T-helper 1 cell (primary cell): ENCODE measurements at places on chromosomes 4 and X.

DNA sequence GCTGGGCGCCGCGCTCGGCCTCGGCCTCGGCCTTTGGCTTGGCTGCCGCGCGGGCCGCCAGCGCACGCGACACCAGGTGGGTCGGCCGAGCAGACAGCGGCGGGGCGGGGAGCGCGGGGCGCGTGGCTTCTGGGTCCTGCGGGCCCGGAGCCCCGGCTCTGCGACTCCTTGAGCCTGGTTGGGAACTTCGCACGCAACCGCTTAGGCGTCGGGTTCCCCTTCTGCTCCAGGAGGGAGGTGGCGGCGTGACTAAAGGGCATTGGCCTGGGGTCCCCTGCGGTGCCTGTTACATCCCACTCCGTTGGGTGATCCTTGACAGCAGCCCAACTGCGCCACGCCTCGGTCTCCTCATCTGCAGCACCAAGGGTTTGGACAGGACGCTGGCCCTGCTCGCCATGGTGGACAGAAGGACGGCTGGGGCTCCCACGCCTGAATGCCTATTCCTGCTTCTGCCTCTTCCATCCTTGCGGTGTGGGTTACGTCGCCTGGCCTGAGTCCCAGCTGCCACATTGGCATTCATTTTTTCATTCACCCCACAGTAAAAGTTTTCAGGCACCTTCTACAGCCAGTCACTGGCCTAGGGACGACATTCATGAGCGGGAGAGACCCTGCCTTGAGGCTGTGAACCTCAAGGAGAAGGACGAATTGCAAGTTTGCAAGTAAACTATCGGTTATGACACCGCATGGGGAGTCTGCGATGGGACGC lies 631 bp downstream of the EVC start:
- DNase-seq: no peak

- no peak for DNase-seq
Observed at GRCh38 chr4:99649208-99649607, 8.4 kb downstream of the C4orf54 start.

GRCh38 chr4:151297170-151297569 lies 20.2 kb downstream of the PRSS48 start:
- no peak for DNase-seq

DNA sequence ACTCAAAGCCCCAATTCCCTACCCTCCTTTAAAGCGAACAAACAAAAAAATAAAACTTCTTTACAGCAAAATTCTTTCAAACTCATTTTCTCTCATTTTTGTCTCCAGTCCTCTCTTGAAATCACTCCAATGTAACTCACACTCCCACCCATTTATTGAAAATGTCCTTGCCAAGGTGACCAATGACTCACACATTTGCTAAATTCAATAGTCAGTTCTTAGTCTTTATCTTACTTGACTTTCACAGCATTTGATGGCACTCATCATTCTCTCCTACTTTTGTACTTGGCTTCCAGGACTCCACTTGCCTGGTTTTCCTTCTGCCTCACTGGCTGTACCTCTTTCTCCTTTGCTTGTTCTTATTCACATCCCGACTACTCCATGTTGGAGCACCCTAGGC lies 19.9 kb downstream of the CC2D2A start:
- no peak for DNase-seq

DNA sequence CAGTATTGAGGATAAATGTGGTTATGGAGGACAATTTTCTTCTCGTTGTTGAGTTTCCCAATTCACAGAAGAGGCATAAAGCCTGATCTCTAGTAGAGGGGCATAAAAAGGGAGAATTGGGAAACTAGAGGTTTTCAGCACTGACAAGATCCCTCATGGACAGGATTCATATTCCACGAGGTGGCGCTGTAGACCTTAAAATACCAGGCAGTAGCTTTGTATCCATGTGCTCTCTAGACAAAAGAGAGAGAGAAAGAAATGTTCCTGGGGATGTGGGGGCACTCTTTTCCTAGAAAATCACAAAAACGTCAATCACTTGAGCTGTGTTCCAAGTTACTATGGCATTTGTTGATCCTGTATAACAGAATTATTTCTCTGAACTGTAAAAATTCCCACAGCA lies 128.3 kb downstream of the MAGEE1 start:
- no peak for DNase-seq

- DNase-seq: no peak
Observed at GRCh38 chrX:69024161-69024736, 141.0 kb downstream of the PJA1 start.

DNA sequence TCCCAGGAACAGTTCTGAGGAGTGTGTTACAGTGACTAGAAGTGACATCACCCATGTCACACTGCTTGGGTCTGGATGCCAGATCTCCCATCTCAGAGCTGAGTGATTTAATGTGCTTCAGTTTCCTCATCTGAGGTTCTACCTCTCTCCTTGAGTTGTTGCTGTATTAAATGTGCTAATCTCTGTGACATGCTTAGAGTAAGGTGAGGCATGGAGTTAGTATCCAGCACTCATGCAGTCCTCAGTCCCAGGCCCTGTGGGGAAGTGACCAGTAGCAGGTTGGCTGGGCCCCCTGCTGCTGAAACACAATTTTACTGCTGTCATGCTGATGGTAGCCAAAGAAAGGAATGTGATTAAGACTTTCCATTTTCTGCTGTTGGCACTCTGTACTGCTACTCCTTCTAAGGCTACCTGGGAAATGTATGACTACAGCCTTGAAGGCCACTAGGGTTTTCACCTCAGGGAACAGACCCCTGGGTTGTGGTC lies 639.6 kb downstream of the MID1IP1 start:
- peak; percentile 10 for DNase-seq

GRCh38 chr4:8702516-8703400 lies 110.2 kb downstream of the CPZ start:
- DNase-seq: no peak
